ENCODE measurements at places on chromosomes 16 and 17. TPM values are rescaled to one million over a fixed set of nuclear protein-coding genes. Genes with fewer than 3 reads are reported as not detected.

- DNase-seq, result no peak
Observed at GRCh38 chr17:37259030-37259735, 116.6 kb upstream of the C17orf78 start.

DNA sequence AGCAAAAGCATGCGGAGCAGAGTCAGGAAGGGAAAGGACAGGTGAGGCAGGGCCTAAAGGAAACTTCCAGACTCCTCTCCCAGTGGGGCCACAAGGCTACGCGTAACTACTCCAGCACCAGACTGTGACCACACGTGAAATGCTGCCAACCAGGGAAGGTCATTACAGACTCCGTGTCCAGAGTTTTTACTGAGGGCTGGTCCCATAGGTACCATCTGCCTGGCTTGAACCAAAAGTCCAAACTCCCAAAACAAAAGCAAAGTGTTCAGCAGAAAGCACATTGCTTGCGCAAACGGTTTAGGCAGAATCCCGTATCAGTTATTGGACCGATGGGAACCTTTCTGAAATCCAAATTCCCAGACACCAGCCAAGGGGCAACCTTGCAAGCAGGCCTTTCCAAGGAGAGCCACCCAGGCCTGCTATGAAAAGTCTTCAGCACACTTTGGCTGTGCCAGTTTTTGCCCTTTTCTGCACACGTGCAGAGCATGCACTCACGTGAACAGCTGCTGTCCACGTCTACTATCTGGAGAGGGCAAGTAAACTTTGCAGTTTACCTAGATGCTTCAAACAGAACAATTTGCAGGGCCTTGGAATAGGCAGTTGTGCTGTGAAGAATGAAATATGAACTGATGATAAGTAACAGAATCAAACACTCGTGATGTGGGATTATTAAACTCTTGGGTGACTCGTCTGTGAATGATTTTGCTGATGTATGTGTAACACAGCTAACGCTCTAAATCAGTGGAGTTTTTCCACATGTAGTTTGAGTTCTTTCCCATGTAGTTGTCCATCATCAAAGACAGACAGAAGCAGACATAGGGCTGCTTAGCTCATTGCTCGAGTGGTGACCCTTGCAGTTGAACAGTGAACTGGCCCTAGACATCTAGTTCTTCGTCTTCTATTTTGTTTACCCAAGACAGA is 58.1 kb upstream of the CRISPLD2 start:
- no peak for DNase-seq

- peak; percentile 80 for DNase-seq
Observed at GRCh38 chr17:7018331-7018964, 4.4 kb upstream of the BCL6B start.

DNA sequence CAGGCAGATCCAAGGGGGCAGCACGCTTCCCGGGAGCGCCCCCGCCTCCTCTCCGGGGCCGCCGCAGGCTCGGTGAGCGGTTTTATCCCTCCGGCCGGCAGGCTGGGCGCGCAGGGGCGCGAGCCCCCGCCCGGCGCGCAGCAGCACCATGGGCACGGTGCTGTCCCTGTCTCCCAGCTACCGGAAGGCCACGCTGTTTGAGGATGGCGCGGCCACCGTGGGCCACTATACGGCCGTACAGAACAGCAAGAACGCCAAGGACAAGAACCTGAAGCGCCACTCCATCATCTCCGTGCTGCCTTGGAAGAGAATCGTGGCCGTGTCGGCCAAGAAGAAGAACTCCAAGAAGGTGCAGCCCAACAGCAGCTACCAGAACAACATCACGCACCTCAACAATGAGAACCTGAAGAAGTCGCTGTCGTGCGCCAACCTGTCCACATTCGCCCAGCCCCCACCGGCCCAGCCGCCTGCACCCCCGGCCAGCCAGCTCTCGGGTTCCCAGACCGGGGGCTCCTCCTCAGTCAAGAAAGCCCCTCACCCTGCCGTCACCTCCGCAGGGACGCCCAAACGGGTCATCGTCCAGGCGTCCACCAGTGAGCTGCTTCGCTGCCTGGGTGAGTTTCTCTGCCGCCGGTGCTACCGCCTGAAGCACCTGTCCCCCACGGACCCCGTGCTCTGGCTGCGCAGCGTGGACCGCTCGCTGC is 832 bp downstream of the CDK5R1 start:
- DNase-seq, result no peak

GRCh38 chr17:7352503-7352889 is 534 bp downstream of the KCTD11 start:
- DNase-seq, result no peak

- peak; percentile 61 for DNase-seq
Observed at GRCh38 chr16:81035975-81036750, 521 bp downstream of the ATMIN start.

- no peak for DNase-seq
Observed at GRCh38 chr17:41521574-41522261, 3.0 kb upstream of the KRT15 start.

DNA sequence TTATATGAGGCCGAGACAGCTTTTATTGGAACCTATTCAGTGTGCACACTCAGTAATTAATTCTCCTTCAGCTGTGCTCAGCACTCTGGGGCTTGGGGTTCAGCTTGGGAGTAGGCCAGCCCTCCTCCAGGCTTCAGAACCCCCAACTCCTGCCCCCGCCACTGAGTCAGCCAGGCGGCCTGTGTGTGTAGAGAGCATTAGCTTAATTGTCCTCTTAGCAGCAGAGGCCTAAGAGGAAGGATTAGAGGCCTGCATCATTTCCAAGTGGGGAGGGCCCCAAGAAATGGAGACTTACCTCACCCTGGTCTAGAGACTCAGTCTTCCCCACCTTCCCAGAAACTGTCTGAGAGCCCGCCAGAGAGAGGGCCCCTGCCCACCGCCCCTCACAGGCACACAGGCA is 772 bp downstream of the PRSS53 start:
- DNase-seq, result no peak

- DNase-seq, result peak; percentile 63
Observed at GRCh38 chr17:78127239-78127887, 1.2 kb downstream of the TMC6 start.

- DNase-seq, result no peak
Observed at GRCh38 chr16:6281274-6281673, 1051.4 kb upstream of the RBFOX1 start.

GRCh38 chr16:54061454-54061853 is 225.1 kb downstream of the IRX3 start:
- DNase-seq, result no peak

GRCh38 chr17:42980766-42981397 is 517 bp downstream of the RUNDC1 start:
- DNase-seq, result peak; percentile 39

GRCh38 chr16:90057738-90058173 is 19.4 kb downstream of the PRDM7 start:
- DNase-seq, result no peak

DNA sequence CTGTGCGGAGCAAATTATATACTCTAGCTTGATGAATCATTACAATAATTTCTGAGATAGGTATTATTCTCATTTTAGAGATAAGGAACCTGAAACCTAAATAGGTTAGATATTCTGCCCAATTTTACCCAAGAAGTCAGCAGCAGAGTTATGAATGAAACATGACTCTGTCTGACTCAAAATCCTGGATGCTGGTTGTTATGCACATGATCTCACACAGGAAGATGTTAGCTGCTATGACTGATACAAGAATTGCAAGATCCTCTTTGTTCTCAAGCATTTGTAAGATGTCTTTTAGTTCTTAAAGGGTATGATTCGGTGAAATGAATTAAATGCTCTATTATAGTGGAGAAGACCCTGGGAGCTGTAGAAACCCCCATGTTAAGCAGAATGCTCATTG is 447.8 kb downstream of the KIF2B start:
- no peak for DNase-seq

GRCh38 chr17:35022536-35023063 is 40.9 kb downstream of the RFFL start:
- peak; percentile 72 for DNase-seq

GRCh38 chr16:17947637-17948036 is 388.9 kb downstream of the NPIPA8 start:
- DNase-seq, result no peak

DNA sequence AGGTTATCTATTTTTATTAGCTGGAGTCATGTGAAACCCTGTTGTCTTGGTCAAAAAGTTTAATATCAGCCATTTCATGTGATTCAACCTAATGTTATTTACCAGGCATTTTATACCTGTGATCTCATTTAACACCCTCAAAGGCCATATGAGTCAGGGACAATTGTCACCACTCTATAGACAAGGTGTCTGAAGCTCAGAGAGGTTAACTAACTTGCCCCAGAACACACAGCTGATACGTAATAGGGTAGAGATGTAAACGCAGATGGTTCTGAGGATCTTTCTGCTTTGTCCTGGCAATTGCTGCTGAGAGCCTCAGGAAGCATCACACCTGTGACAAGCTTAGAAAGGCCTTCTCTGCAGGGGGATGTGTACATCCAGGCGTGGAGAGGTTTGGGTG is 4.9 kb downstream of the CD300A start:
- DNase-seq, result no peak

GRCh38 chr16:46731691-46732555 is 16.2 kb downstream of the MYLK3 start:
- DNase-seq, result no peak

- DNase-seq, result no peak
Observed at GRCh38 chr17:47188271-47188875, 722 bp downstream of the CDC27 start.

GRCh38 chr17:46958041-46958591 is 20.9 kb downstream of the RPRML start:
- no peak for DNase-seq

- DNase-seq, result no peak
Observed at GRCh38 chr17:15124264-15124595, 140.9 kb downstream of the PMP22 start.

DNA sequence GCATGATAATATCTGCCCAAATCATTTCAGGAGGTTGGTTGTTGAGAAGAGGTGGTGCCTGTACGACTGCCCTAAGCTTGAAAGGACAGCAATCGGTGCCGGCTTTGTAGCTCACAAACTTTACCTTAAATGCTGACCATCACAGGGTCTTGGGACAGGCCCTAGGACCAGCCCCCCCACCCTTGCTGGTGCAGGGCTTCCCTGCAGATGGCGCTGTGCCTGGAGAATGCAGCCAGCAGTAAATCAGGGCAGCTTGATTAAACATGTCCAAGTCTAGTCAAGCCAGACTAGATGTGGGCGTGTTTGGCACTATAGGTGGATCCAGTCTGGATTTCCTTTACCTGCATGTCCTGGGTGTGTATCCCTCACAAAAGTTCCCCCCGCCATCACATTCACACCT is 135.5 kb upstream of the CRHR1 start:
- DNase-seq, result no peak

TBC1D3H gene
- not detected for total RNA-seq

ITGAD gene
- total RNA-seq, result not detected

CTRL gene
- total RNA-seq, result 0.73 TPM

PRSS33 gene
- total RNA-seq, result not detected

TPSG1 gene
- not detected for total RNA-seq

CCDC200 gene
- total RNA-seq, result not detected

RPS6KB1 gene
- 39.8 TPM for total RNA-seq

AHSP gene
- total RNA-seq, result 3.5 TPM

AMDHD2 gene
- 9.4 TPM for total RNA-seq

ZKSCAN2 gene
- total RNA-seq, result 5.2 TPM

KCNAB3 gene
- 0.38 TPM for total RNA-seq
